Prostate gland (tissue), 2 donors: ENCODE measurements at places on chromosomes 1 and 21. TPM values are rescaled to one million over a fixed set of nuclear protein-coding genes. Genes with fewer than 3 reads are reported as not detected.
A peak's percentile ranks its signal among the peaks of the same experiment; 100 is the strongest.

GRCh38 chr1:211241071-211241470 is 18.1 kb upstream of the RCOR3 start:
- no peaks in the 10 kb centered on the region for H3K4me1 ChIP-seq
- H3K27me3 ChIP-seq: no peaks in the 10 kb centered on the region
- H3K36me3 ChIP-seq: no peaks in the 10 kb centered on the region
- no peak for DNase-seq
- no peak overlapping the region for H3K27ac ChIP-seq

DNA sequence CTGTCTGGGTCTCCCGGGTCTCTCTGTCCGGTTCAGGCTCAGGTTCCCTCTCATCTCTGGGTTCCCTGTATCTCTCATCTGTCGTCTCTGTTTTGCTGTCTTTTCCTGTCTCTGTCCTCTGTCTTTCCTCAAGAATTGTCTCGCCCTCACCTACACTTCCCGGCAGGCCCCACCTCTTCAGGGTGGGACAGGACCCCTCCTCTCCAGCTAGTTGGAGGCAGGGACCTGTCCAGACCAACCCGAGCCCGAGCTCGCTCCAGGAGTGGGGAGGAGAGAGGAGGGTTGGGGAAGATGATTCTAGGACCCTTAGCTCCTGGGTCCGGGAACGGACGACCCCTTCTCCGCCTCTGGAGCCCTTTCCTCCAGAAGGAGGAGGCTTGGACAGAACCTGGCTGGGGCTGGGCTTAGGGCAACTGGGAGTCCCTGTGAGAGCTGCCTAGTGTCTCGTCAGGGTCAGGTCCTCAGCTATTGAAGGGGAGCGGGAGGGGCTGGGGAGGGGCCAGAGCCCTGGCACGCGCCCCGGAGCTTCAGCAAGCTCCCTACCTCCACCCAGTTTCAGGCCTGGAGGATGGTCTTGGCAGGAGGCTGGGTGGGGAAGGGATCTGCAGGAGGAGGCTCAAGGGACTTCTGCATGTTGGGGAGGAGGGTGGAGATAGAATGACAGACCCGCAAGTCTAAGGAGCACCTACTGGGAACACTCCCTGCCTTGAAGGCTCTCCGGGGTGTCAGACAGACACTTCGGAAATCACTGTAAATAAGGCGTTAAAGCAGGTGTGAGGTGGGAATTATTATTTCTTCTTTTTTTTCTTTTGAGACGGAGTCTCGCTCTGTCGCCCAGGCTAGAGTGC is 26.3 kb upstream of the EPB41 start:
- H3K4me1 ChIP-seq: no peaks in the 10 kb centered on the region
- H3K4me3 ChIP-seq: peak overlapping the region; percentile 91
- H3K27me3 ChIP-seq: no peaks in the 10 kb centered on the region
- H3K36me3 ChIP-seq: no peaks in the 10 kb centered on the region
- no peak for DNase-seq

GRCh38 chr1:180934563-180934962 is 21.9 kb downstream of the KIAA1614 start:
- no peak overlapping the region for H3K27ac ChIP-seq
- no peak overlapping the region for H3K4me3 ChIP-seq
- no peak for DNase-seq
- no peaks in the 10 kb centered on the region for H3K27me3 ChIP-seq
- H3K4me1 ChIP-seq: no peaks in the 10 kb centered on the region

GRCh38 chr1:91696321-91696720 is 189.6 kb downstream of the TGFBR3 start:
- H3K4me3 ChIP-seq: no peak overlapping the region
- H3K27ac ChIP-seq: no peak overlapping the region
- no peaks in the 10 kb centered on the region for H3K4me1 ChIP-seq

GRCh38 chr1:232568906-232569553 is 60.9 kb downstream of the SIPA1L2 start:
- H3K4me3 ChIP-seq: no peak overlapping the region
- H3K36me3 ChIP-seq: no peaks in the 10 kb centered on the region
- no peak overlapping the region for H3K27ac ChIP-seq
- H3K27me3 ChIP-seq: no peaks in the 10 kb centered on the region

GRCh38 chr1:110477041-110477440 is 26.1 kb downstream of the PROK1 start:
- no peak for DNase-seq
- no peaks in the 10 kb centered on the region for H3K4me1 ChIP-seq
- no peak overlapping the region for H3K27ac ChIP-seq
- H3K36me3 ChIP-seq: no peaks in the 10 kb centered on the region
- H3K27me3 ChIP-seq: no peaks in the 10 kb centered on the region
- no peak overlapping the region for H3K4me3 ChIP-seq

GRCh38 chr1:36366091-36366661 is 19.5 kb downstream of the STK40 start:
- H3K4me3 ChIP-seq: no peak overlapping the region
- peaks cover 6% of the 10 kb centered on the region for H3K4me1 ChIP-seq
- H3K36me3 ChIP-seq: no peaks in the 10 kb centered on the region
- H3K27me3 ChIP-seq: no peaks in the 10 kb centered on the region
- no peak overlapping the region for H3K27ac ChIP-seq

DNA sequence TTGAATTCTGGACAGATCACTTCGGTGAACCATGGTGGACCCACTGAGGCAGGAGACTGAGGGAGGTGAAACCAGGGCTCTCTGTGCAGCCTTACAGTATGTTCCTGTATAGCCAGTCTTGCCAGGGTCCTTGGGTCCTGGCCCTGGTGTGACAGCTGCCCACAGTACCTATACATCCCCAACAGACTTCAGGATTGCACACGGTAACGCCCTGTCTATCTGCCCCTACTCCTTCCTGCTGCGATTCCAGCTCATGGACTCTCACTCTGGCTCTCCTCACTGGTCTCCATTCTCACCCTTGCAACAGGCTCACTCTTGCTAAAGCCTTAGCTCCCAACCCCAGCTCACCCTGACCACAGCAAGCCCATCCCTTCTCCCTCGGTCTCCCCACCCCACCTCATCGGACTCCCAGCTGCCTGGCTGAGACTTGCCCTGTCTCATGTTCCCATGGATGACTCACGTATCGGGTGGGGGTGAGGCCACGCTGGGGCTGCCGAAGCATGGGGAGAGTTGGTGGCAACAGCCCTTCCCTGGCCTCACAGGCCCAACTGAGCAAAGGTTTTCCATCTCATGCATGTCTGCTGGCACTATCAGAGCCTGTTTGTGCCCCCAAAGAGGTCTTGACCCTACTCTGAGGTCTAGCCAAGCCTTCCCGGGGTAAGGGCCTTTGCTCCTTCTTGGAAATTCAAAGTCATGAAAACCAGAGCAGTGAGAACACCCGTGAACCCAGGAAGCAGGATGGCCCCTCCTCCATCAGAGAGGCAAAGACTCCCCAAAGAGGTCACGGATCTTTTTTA is 7.1 kb downstream of the PHLDA3 start:
- no peaks in the 10 kb centered on the region for H3K27me3 ChIP-seq
- peaks cover 17% of the 10 kb centered on the region for H3K4me1 ChIP-seq
- H3K4me3 ChIP-seq: no peak overlapping the region
- H3K27ac ChIP-seq: peak overlapping the region; percentile 83
- H3K36me3 ChIP-seq: peaks cover 10% of the 10 kb centered on the region
- peak; percentile 84 for DNase-seq

GRCh38 chr1:71920556-71920955 is 361.8 kb downstream of the NEGR1 start:
- H3K27ac ChIP-seq: no peak overlapping the region
- H3K27me3 ChIP-seq: no peaks in the 10 kb centered on the region

GRCh38 chr1:157199421-157199755 is 61.2 kb upstream of the ETV3 start:
- H3K4me3 ChIP-seq: no peak overlapping the region
- no peak for DNase-seq
- H3K36me3 ChIP-seq: no peaks in the 10 kb centered on the region
- H3K27me3 ChIP-seq: peaks cover 2% of the 10 kb centered on the region
- no peaks in the 10 kb centered on the region for H3K4me1 ChIP-seq

DNA sequence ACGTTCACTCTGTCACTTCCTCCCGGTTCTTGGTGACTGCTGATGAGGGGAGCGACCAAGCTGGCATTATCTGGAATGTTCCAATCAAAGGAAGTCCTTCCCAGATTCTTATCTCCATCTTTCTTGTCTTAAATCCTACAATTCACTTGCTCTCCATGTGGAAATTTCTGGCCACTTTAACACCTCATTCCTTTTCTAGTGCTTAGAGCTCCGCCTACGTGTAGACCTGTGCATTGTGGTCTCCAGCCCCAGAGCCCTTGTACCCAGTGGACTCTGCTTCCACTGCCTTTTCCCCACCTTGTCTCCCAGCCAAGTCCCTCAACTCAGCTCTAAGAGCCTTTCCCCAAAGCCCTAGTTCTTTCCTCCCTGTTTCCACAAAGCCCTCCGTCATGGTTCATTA is 12.2 kb upstream of the KLHDC7A start:
- H3K27ac ChIP-seq: no peak overlapping the region
- DNase-seq: no peak
- no peaks in the 10 kb centered on the region for H3K4me1 ChIP-seq
- H3K36me3 ChIP-seq: no peaks in the 10 kb centered on the region
- H3K4me3 ChIP-seq: no peak overlapping the region

GRCh38 chr21:20943561-20943997 is 54.6 kb upstream of the NCAM2 start:
- DNase-seq: no peak
- H3K27me3 ChIP-seq: no peaks in the 10 kb centered on the region
- no peak overlapping the region for H3K27ac ChIP-seq
- no peaks in the 10 kb centered on the region for H3K4me1 ChIP-seq
- H3K36me3 ChIP-seq: no peaks in the 10 kb centered on the region

GRCh38 chr1:183732236-183732880 is 72.6 kb upstream of the RGL1 start:
- H3K4me1 ChIP-seq: no peaks in the 10 kb centered on the region
- no peak for DNase-seq
- H3K27me3 ChIP-seq: no peaks in the 10 kb centered on the region
- no peaks in the 10 kb centered on the region for H3K36me3 ChIP-seq
- no peak overlapping the region for H3K27ac ChIP-seq
- H3K4me3 ChIP-seq: no peak overlapping the region

DNA sequence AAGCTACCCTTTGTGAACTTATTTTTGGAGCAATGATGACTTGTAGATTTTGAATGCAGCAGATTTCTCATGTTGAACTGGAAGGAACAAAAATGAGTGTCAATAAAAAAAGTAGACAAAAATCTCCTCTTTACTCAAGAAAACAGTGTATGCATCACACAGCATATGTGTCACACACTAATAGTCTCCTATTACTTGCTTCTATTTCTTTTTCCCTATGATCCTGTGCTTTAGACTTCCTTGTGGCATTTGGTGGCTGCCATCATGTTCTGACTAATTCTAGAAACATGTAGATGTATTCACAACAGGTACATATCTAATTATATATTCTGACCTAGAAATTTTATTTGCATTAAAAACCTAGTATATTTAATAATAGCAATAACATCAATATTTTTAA is 14.3 kb downstream of the RC3H1 start:
- no peaks in the 10 kb centered on the region for H3K27me3 ChIP-seq
- no peaks in the 10 kb centered on the region for H3K36me3 ChIP-seq
- no peak for DNase-seq
- no peak overlapping the region for H3K4me3 ChIP-seq
- H3K27ac ChIP-seq: no peak overlapping the region

GRCh38 chr21:35633501-35633900 is 426.8 kb downstream of the SETD4 start:
- H3K4me3 ChIP-seq: no peak overlapping the region
- no peaks in the 10 kb centered on the region for H3K36me3 ChIP-seq
- no peak overlapping the region for H3K27ac ChIP-seq
- H3K27me3 ChIP-seq: no peaks in the 10 kb centered on the region
- H3K4me1 ChIP-seq: no peaks in the 10 kb centered on the region
- DNase-seq: no peak

GRCh38 chr1:94025383-94026340 is 95.3 kb downstream of the ABCA4 start:
- H3K27me3 ChIP-seq: no peaks in the 10 kb centered on the region
- H3K4me1 ChIP-seq: no peaks in the 10 kb centered on the region
- no peak overlapping the region for H3K4me3 ChIP-seq

The KIF1B gene
- total RNA-seq: 56.8 TPM

The LIN28A gene
- total RNA-seq: not detected

The ANGPTL3 gene
- not detected for total RNA-seq

The ANKRD34A gene
- total RNA-seq: 1.6 TPM

The MROH7 gene
- total RNA-seq: 18.0 TPM

The F5 gene
- total RNA-seq: 1.1 TPM

The CHODL gene
- 103 TPM for total RNA-seq

The TRIM67 gene
- 0.28 TPM for total RNA-seq

The SPRR2E gene
- total RNA-seq: not detected

The RGS18 gene
- 1.2 TPM for total RNA-seq

The GCSAML gene
- total RNA-seq: 1.2 TPM

The SLC45A3 gene
- 1,326 TPM for total RNA-seq

The OR14K1 gene
- 0.91 TPM for total RNA-seq

The ABCG1 gene
- 28.3 TPM for total RNA-seq

The CLDN8 gene
- total RNA-seq: 6.9 TPM

The EPHA2 gene
- 17.7 TPM for total RNA-seq
